ENCODE measurements at places on chromosomes 5 and 9. TPM values are rescaled to one million over a fixed set of nuclear protein-coding genes. Genes with fewer than 3 reads are reported as not detected.

Gene GDNF
- not detected for total RNA-seq

Gene OLFML2A
- total RNA-seq, result 38.2 TPM

Gene TPD52L3
- total RNA-seq, result not detected

Gene SCGB3A2
- not detected for total RNA-seq

Gene SNX24
- total RNA-seq, result 33.9 TPM

Gene BTNL8
- not detected for total RNA-seq

Gene ZCCHC7
- total RNA-seq, result 18.9 TPM

Gene SMIM23
- total RNA-seq, result not detected

Gene CYSRT1
- total RNA-seq, result not detected

Gene TMEM215
- total RNA-seq, result not detected

Gene IRX1
- total RNA-seq, result 9.4 TPM

Gene NCS1
- 0.98 TPM for total RNA-seq

Gene PCDHA10
- total RNA-seq, result 1.9 TPM

Gene VPS13A
- 24.1 TPM for total RNA-seq

Gene SLC46A2
- total RNA-seq, result not detected

Gene PAEP
- not detected for total RNA-seq

Gene CATSPER3
- total RNA-seq, result not detected

Gene PCDHGA11
- 4.0 TPM for total RNA-seq

Gene NTNG2
- total RNA-seq, result not detected

Gene SPAAR
- 16.0 TPM for total RNA-seq

Gene CNOT8
- 123 TPM for total RNA-seq

Gene SPINK6
- total RNA-seq, result not detected

Gene FAXDC2
- total RNA-seq, result 81.2 TPM

Gene SEMA5A
- 36.5 TPM for total RNA-seq

Gene PPP1R26
- 13.2 TPM for total RNA-seq

Gene CDC26
- 30.2 TPM for total RNA-seq

Gene PDGFRB
- total RNA-seq, result 148 TPM

Gene KLF4
- 69.4 TPM for total RNA-seq

Gene PTGDS
- total RNA-seq, result 57.3 TPM

Gene NRG2
- total RNA-seq, result 7.7 TPM

Gene LRRC19
- not detected for total RNA-seq

Gene BARHL1
- not detected for total RNA-seq

Gene CDH18
- total RNA-seq, result not detected

Gene FOXD1
- 0.22 TPM for total RNA-seq

Gene IGFBPL1
- not detected for total RNA-seq

Gene DUSP1
- total RNA-seq, result 1,362 TPM

Gene CBY3
- total RNA-seq, result not detected

Gene SPARC
- 991 TPM for total RNA-seq

Gene LCN15
- total RNA-seq, result not detected

Gene ITGA2
- total RNA-seq, result 0.75 TPM

Gene LHX6
- 7.0 TPM for total RNA-seq

Gene IRX4
- total RNA-seq, result not detected

Gene SPATA9
- total RNA-seq, result 2.4 TPM

Gene SLC4A9
- total RNA-seq, result 0.22 TPM

Gene MYO10
- total RNA-seq, result 8.7 TPM

Gene SLC1A3
- 95.6 TPM for total RNA-seq

Gene SLC36A3
- not detected for total RNA-seq

Gene SLC27A6
- total RNA-seq, result 0.51 TPM

Gene RASEF
- total RNA-seq, result not detected

Gene GRXCR2
- total RNA-seq, result not detected

Measured in subcutaneous adipose tissue (tissue), 4 donors.